ENCODE measurements at places on chromosomes 6 and 20. TPM values are rescaled to one million over a fixed set of nuclear protein-coding genes. Genes with fewer than 3 reads are reported as not detected.

RXRB gene
- total RNA-seq = 31.7 TPM

DNAH8 gene
- total RNA-seq = not detected

IL17F gene
- total RNA-seq = not detected

PGC gene
- not detected for total RNA-seq

FITM2 gene
- 10.3 TPM for total RNA-seq

ARG1 gene
- total RNA-seq = not detected

CTCFL gene
- not detected for total RNA-seq

LRRC73 gene
- 1.6 TPM for total RNA-seq

HTR1E gene
- not detected for total RNA-seq

DNA sequence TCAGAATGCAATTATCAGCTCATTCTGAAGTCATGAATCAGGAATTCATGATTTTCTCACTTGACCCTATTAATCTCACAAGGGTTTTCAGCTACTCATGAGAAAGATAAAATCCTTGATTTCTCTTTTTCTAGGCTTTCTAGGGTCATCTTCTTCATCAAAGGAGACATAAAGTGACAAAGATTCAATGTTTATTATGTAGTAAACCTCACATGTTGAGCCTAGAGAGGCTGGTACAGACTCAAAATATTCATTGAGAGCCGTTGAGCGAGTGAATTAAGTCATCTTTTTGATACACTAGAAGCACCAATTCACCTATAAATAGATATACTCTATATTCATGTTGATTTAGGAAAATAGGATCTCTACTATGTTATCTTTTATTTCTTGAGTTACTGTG lies 104.8 kb upstream of the TRAF3IP2 start:
- DNase-seq = no peak

DNA sequence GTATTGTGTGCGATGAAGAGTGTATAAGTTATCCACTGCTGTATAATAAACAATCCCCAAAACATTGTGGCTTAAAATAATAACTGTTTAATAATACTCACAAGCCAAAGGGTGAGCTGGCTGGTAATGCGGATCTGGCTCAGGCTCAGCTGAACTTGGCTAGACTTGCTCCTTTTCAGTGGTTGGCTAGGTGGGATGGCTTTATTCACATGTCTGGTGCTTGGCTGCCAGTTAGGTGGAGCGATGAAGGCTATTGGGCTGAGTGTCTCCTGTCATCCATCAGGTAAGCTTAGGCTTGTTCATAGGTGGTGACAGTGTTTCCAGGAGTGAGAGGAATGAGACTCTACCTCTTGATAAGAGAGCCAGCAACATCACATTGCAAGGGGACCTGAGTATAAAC lies 135.0 kb upstream of the ASCC3 start:
- DNase-seq = no peak

DNA sequence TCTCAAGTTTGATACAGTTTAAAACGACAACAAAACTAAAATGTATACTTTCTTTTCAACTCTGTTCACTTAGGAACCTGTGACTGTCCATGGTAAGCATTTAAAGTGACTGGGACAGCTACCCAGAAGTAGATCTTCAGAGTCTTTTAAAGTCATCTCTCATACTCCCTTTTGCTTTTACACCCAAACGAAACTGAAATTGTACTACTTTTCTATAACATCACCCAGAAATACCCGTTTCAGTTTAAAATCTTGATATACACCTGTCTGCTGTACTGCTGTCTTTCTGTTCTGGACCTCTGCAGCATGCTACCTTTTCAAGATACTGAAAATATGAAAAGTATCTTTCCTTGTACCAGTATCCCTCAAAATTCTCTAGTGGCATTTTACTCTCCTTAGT lies 170.4 kb upstream of the THEMIS start:
- DNase-seq = no peak

- DNase-seq = no peak
Measured at GRCh38 chr6:86782328-86782727, 155.0 kb upstream of the HTR1E start.

DNA sequence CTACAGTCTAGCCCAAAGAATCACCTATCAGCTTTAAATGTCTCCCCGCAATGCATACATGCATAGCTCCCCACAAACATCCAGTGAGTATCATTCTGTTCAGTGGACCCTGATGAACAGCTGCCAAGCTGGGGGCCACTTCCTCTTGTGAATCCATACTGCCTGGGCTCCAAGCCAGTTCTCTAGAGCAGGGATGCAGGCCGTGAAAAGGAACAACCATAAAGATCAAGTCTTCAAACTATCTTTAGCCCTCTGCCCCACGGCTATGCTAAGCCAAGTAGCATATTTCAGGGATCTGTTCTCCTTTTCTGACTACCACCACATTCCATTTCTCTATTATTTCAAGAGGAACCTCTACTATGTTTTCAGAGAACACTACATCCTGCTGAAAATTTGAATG lies 191.7 kb upstream of the BTBD3 start:
- no peak for DNase-seq

DNA sequence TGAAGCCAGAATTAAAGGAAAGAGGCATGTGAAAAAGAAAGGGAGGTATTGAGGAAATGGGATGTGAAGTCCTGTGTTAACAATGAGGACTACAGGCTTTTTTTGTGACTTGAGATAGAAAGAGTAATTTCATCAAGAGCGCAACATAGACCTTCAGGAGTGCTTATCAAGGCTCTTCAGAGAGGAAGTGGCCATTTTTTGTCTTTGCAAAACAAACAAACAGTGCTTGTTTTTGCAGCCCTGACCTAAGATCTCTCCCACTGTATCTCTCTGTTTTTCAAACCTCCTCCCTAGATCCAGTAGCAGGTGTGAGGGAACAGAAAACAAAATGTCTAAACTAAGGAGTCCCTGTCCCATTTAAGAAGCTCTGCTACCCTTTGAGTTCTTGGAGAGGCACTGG lies 710.3 kb upstream of the MARCKS start:
- no peak for DNase-seq

- no peak for DNase-seq
Measured at GRCh38 chr6:139017227-139017626, 11.3 kb upstream of the ABRACL start.

GRCh38 chr20:54193817-54194216 lies 14.1 kb upstream of the PFDN4 start:
- DNase-seq = no peak

- DNase-seq = no peak
Measured at GRCh38 chr6:2034256-2034655, 211.1 kb downstream of the GMDS start.

- DNase-seq = peak; percentile 60
Measured at GRCh38 chr20:45771182-45771759, 20.4 kb downstream of the WFDC3 start.

DNA sequence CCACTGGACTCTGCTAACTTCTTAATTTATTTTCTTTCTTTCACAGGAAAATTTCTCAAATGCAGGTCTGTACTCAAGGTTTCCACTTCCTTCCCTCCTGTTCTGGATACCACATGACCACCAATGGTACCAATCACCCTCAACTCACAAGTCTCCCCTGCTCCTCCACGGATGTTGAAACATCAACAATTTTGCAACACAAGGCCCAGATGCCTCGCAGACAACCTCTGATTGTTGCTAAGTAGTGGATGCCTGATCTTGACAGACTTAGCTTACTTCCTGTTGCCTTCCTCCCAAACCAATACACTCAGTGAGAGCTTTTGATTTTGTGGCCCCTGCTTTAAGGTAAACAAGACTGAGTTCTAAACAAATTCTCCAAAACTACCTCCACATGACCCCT lies 146.6 kb downstream of the FRK start:
- DNase-seq = no peak

GRCh38 chr20:50244352-50245149 lies 53.9 kb downstream of the CEBPB start:
- peak; percentile 63 for DNase-seq

DNA sequence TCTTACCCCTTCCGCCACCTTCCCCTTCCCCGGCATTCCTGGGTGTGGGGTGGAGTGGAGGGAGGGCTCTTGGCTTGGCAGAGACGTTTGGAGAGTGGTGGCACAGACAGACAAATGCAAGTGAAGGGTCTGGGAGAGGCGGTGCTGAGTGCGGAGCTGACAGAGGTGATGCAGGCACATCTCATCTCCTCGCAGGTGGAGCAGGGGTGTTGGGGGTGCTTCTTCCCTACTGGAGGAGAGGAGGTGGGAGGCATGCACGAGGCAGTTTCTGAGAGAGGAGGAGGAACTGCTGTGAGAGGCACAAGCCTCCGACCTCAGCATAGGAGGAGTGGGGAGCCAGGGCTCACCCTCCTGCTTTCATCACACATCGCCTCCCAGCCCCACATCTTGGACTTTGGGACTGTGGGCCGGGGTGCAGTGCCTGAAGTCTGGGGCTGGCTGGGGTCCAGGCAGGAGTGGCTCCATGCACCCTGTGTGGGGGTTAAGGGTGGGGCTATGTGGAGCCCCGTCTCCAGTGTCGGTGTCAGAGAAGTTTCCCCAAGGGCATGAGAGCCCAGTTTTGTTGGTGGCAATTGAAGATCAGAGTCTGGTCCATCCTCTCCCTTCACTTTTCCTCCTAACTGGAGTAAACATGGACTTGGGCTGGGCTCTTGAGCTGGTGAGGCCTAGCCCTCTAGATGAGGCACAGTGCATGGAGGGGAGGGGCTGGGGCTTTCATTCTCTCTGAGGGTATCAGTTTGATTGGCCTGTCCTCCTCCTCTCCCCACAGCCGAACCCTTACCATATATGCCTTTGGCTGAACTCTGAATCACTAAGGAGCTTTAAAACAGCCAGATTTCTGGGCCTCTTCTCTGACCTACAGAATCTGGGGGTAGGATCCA lies 20.2 kb upstream of the SLC22A7 start:
- no peak for DNase-seq

- DNase-seq = no peak
Measured at GRCh38 chr6:114580882-114581281, 238.1 kb upstream of the HS3ST5 start.
